ENCODE measurements at places on chromosomes 2 and 18.

DNA sequence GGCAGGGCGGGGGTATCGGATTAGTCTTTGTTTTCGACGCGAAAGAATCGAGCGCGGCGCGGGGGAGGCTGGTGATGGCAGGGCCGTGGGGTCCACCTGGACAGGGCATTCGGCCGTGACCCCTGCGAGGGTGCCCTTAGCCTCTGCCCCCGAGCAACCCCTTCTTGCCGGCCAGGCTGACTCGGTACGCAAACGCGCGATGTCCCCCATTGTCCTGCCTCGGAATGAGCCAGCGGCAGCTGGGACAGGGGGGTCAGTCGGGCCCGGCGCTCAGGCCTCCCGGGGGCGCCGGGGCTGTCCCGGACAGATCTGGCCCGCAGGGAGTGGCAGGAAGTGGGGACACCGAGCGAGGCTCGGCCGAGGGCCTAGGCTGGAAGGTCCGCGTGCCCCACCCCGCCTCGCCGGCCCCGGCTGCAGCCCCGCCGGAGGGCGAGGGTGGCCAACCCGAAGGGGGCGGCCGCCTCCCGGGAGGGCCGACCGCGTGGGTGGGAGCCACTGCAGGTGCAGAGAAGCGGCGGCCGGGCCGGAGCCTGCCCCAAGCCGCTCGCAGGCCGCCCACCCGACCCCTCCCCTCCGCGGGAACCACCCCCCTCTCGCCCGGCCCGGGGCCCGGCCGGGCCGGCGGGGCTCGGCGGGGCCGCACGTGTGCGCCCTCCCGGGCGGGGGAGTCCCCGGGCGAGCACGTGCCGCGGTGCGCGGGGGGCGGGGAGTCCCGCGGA, at the start of gene TET3:
TSS of gene TET3 (plus strand) at position 708 of the 719 bp plus-strand sequence. CDS start 1,494 bp downstream, outside the sequence.
- DNase-seq, result peak; percentile 84

- no peak for DNase-seq
Measured at GRCh38 chr2:6325616-6326015, 540.1 kb downstream of the CMPK2 start.

GRCh38 chr2:155633887-155634570, 698.5 kb downstream of the NR4A2 start:
- peak; percentile 16 for DNase-seq

- DNase-seq, result peak; percentile 87
Measured at GRCh38 chr18:7789856-7790552, 222.9 kb downstream of the PTPRM start.

DNA sequence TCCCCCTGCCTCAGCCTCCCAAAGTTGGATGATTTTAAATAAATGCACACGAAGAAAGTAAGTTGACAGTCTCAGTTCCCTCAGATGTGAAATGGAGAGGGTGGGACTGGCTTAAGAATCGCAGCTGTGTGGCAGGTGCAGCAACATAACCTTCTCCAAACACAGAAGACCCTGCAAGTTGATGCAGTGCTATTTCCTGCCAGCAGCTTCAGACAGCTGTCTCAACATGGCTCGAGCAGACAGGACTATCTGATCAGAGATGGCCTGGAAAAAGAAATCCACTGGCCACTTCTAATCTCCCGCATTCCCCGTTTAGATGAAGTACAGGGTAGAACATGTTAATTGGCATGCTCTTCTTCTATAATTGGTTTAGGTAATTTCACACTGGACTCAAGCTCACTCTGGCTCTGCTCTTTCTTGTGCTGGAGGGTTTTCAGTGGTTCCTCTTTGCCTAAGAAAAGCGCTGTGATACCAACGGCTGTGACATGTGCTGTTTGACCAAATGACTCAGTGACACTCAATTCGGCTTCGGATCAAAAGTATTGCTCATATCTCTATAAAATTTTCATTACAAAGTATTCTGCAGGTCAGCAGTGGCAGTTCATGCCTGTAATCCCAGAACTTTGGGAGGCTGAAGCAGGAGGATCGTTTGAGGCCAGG, 40.2 kb downstream of the MYOM1 start:
- peak; percentile 46 for DNase-seq

DNA sequence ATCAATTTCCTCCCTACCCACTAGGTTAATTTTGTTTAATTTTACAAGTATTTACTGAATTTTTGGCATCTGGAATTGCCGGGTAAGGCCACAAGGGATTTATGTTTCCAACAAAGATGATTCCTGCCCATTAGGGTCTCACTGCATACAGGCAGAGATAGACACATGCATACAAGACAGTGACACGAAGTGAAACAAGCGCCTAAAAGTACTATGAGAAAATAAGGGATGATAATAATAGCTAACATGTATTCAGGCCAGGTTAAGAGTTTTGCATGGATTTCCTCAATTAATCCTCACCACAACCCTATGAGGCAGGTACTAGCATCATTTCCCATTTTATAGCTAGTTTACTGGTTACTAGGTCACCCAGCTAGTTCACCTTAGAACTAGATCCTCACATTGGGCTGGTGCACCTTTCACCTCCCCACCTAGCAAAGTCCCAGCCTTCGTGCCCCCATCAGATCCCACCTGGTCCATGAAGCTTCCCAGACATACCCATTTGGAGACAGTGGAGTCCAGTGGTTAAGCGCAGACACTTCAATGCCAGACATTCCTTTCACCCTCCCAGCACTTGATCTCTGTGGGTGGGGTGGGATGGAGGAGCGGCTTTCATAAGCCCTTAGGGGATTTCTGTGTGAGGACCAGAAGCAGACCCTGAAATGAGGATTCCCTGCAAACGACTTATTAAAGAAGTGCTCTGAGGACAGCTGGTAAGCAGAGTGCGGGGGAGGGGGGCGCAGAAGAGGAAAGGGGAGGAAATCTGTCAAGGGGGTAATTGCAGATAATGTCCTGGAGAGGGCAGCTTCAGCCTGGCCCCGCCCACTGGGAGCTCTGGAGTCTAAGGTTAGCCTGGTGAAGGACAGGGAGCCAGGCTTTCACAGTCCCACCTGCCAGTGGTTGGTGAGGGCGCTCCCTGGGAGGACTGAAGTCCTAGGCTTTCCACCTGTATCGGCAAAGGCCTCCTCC, 5.8 kb upstream of the DGUOK start:
- DNase-seq, result peak; percentile 69

DNA sequence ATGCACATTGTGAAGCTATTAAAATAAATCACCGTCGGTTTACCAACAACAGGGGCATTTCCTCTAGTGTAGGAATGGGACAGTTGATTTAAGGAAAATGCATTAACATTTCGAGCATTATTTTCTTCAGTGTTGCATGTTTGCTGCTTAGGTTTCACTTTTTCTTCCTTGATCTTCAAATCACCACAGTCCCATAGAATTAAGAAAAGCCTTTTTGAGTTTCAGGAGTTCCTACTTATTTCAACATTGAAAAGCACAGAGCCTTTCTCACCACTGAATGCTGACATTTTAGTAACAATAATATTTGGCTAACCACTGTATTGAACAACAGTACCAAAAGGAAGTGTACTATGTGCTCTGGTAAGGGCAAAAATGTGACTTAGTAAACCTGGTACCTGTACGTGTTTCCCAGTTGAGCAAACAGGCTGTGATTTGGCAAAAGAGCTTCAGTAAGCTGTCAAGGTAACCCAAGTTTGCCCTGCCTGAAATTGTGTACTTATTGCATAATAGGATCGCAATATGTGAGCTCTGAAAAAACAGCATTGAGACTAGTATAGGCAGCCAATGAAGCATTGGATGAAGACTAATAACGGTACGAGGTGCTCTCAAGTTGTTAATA, 2.2 kb downstream of the LRRTM4 start:
- DNase-seq, result no peak

GRCh38 chr2:23826771-23827170, 100.2 kb downstream of the ATAD2B start:
- no peak for DNase-seq

- DNase-seq, result no peak
Measured at GRCh38 chr2:65765376-65765775, 333.0 kb upstream of the SPRED2 start.

DNA sequence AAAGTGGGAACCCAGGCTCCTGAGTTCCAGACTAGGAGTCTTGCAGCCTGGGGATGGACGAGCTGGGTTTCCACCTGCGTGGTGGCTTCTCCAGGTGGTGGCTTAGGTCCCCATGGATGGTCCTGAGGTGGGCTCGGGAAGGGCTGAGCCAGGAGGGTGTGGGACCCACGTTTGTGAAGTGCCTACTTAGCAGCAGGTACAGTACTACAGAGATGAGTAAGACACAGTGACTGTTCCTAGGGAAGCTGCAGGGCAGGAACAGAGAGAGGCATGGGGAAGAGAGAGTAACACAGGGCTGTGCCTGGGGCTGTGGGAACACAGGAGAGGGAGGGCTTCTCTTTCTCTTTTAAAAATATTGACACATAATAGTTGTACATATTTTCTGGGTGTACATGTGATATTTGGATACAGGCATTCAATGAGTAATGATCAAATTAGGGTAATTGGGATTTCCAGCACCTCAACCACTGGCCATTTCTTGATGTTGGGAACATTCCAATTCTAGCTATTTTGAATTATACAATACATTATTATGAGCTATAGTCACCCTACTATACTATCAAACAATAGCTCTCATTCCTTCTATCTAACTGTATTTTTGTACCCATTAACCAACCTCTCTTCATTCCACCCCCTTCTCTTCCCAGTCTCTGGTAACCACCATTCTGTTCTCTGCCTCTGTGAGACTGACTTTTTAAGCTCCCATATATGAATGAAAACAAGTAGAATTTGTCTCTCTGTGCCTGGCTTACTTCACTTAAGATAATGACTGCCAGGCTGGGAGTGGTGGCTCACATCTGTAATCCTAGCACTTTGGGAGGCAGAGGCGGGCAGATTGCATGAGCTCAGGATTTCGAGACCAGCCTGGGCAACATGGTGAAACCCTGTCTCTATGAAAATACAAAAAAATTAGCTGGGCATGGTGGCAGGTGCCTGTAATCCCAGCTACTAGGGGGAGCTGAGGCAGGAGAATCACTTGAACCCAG, 15.0 kb downstream of the TOGARAM2 start:
- DNase-seq, result no peak

DNA sequence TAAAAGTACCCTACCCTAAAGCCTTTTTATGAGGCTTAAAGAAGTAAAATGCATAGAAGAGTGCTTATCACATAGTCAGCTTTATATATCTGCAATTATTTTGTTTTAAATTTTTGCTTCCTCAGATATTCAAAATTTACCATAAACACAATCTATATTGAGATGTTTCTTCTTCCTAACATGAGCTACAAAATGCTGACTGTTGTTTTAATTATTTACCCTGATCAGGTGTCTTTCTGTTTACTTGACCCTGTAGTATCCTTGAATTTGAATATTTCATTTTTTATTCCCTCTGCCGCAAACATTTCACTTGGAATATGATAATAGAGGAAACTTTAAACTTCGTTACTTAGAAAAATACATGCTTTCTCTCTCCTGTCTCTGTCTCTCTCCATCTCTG, 147.9 kb downstream of the TMX3 start:
- DNase-seq, result no peak

- no peak for DNase-seq
Measured at GRCh38 chr2:69554568-69554967, 89.0 kb downstream of the AAK1 start.

DNA sequence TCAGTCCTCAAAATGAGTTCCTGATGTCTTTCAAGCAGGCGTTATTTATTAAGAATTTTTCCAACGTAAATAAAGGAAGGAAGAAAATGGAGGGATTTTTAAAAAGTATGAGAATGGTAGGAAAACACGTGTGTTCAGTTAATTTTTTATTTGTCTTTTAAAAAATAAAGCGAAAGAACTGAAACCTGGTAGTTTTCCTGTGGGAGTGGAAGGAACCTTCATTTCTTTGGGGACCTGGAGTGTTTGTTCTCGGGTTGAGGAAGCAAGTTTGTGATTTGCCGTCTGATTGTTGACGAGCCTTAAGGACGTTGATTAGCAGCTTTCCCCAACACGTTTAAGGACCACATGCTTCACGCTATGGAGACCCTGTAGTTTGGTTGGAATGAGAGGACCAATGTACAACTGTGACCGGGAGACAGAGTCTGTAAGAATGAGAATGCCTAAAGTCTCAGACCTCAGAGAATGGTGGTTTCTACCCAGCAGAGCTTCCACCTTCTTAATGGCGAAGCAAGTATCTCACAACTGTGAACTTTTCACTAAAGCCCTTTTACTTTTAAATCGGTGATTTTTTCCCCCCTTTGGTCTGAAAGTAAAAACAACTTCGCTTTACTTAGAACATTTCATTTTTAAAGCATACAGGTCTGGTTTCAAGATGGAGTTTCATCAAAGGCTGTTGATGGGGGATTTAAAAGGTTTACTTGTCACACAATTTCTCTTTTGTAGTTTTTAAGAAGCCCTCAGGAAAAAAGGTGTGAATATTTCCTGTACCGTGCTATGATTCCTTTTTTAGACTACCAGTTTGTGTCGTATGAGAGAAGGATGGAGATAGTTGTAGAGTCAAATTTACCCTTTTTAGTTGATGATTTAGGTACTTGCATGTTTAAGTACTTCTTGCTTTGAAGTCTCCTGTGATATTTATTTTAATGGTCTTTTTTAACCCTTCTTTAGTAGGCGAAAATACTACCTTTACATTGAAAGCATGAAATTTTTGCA, 1.4 kb downstream of the TTC39C start:
- DNase-seq, result peak; percentile 29

DNA sequence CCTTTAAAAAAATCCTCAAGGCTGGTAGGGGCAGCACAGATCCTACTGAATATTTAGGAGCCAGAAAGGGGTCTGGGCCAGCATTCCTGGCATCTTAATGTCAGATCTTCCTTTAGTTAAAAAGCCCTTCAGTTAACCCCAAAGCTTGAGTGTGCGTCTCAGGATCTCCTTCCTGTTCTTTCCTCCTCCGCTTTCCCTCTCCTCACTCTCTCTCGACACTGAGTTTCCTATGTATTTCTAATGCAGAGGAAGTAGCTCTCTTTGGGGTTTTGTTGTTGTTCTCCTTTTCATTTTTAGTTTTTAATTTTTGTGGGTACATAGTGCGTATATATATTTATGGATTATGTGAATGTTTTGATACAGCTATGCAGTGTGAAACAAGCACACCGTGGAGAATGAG, 109.9 kb upstream of the COPS8 start:
- no peak for DNase-seq

DNA sequence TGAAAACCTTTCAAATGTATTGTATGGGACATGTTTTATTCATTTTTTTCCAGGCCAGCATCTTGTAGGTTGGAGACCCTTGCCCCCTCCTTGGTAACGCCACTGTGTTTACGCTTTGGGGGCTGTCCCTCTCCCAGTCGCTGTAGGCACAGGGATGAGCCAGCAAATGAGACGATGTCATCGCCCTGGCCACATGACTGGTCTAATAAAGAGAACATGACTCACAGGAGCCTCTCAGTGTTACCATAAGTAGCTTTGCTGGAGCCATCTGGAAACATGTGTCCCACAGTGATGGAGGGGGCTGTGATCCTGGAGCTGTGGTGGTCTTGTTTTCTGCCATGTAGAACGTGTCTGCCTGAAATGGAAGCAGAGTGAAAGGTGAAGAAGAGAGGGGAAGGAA, 78.9 kb downstream of the CD8B2 start:
- DNase-seq, result peak; percentile 87

GRCh38 chr2:212536817-212537725, 1.5 kb downstream of the ERBB4 start:
- DNase-seq, result peak; percentile 58

GRCh38 chr2:11705063-11705462, 35.1 kb upstream of the NTSR2 start:
- peak; percentile 73 for DNase-seq

- peak; percentile 19 for DNase-seq
Measured at GRCh38 chr18:43627848-43628530, 350.7 kb upstream of the SYT4 start.
